ENCODE measurements at places on chromosomes 3 and 15.

DNA sequence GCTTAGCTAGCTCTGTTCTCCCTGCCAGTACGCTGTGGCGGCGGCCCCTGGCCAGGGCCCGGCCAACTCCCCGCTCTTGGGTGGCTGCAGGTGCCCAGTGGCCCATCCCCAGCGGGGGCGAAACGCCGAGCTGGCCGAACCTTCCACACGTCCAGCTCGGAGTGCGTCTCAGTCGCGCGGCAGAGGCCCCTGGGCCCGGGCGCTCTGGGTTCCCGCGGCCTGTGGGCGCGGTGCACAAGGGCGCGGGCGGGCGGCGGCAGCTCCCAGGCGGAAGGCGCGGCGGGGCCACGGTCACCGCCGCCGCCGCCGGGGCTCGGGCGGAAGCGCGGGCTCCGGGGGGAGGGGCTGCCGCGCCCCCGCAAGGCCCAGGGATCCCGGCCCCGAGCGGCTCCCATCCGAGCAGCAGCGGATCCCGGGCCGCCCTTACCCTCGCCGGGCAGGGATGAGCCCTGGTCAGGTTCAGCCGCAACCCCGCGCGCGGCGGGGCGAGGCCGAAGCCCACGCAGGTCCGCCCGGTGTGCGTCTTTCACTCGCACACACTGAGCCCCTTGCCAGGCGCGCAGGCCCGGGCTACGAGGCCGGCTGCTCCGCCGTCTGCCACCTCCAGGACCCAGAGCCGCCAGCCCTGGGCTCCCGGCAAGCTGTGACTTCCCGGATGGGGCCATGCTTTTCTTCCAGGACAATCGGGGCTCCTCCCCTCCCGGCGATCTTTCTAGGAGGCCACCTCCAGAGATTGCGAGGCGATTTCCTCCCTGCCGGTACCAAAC is 54.2 kb downstream of the CCDC54 start:
- peak; percentile 57 for DNase-seq

- no peak for DNase-seq
These were observed 40.4 kb upstream of the SKOR1 start for GRCh38 chr15:67784856-67785430.

- DNase-seq = no peak
These were observed 5.9 kb downstream of the ZBTB20 start for GRCh38 chr3:115141033-115141757.

GRCh38 chr3:120855665-120856437 is 52.2 kb upstream of the STXBP5L start:
- no peak for DNase-seq

DNA sequence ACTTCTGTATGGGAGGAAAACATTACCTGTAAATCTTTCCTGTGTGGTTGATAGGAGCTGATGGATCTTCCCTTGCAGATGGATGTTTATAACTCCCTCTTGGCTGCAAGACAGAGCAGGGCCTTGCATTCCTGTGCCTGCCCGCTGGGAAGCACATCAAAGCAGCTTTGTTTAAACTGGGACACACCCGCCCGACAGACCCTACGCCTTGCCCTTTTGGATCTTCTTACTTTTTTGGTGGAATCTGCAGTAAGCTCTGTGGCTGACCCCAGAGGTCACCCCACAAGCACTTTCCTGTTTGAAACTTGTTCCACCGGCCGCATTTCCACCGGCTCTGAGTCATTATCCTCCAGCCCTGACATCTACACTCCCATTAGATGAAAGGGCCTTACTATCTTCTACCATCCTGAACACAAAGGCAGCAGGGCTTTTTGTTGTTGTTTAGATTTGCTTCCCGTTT is 244.1 kb upstream of the STT3B start:
- no peak for DNase-seq
